ENCODE measurements at places on chromosomes 4 and X.

DNA sequence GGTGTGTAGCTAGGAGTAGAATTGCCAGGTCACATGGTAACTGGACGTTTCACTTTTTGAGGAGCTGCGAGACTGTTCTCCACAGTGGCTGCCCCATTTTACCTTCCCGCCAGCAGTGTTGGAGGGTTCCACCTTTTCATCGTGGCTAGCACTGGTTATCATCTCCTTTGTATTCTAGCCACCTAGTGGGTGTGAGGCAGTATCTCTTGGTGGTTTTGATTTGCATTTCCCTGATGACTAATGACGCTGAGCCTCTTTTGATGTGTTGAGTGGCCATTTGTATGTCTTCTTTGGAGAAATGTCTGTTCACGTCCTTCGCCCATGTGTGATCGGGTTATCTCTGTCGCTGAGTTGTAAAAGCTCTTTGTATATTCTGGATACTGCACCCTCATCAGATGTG is 10.6 kb downstream of the ABCD1 start:
- DNase-seq, result peak; percentile 43

GRCh38 chrX:123339221-123339905 is 155.3 kb downstream of the GRIA3 start:
- no peak for DNase-seq

DNA sequence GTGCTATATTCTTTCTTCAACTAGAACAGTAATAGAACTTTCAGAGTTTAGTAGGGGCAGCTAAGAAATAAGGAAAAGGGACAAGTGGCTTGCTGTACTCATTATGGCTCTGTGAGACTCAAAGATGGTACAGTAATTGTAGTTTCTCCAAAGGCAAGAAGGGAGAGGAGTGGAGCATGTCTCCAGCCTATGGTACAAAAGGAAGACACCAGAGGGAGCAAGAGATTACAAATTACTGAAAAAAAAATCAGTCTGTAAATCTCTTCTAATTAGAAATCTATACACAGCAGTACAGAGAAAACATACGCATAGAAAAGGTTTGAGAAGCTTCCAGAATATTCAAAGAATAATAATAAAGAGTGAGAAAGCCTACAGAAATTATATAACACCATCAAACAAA is 61.4 kb downstream of the KLHL4 start:
- DNase-seq, result no peak

DNA sequence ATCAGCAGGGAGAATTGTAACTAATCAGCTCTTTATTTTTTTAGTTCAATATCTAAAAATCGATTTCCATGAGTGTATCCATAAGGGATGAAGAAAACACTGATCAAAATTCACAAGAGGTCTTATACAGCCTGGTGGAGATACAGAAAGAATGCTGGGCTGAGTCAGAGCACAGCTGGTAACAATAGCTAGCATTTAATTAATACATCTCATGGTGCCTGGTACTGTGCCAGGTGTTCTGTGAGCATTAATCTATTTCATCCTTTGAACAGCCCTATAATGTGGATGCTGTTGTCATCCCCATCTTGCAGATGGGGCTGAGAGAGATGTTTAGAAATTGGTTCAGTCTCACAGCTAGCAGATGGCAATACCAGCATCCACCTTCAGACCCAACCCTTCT is 250.9 kb upstream of the RPS6KA3 start:
- no peak for DNase-seq

- no peak for DNase-seq
These were observed 98.2 kb downstream of the AFF1 start for GRCh38 chr4:87032884-87033533.

- no peak for DNase-seq
These were observed 470.2 kb downstream of the IQCM start for GRCh38 chr4:149345424-149345823.

- DNase-seq, result no peak
These were observed 1372.4 kb downstream of the C4orf33 start for GRCh38 chr4:130468340-130468739.

- DNase-seq, result no peak
These were observed 194.9 kb downstream of the HS6ST2 start for GRCh38 chrX:132763528-132763927.

DNA sequence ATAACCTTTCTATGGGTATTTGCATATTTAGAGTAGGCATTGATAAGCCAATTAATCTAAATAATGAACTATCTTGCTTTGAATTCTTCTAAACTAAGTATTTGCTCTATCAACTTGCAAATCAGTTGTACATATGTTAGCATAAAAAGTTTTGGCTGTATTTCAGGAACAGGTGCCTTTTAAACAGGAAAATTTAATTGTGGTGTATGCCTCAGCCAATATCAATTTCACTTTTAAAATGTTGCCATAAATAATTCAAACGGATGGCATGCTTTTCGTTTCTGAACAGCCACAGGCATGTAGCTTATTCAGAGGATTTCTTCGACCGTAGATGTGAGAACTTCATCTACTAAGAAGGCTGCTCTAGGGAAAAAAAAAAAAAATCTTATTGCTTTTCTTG is 99.9 kb downstream of the DCLK2 start:
- DNase-seq, result no peak

GRCh38 chr4:41043465-41043864 is 170.9 kb downstream of the APBB2 start:
- DNase-seq, result no peak

GRCh38 chrX:135087867-135088266 is 32.5 kb downstream of the ETDB start:
- DNase-seq, result no peak

DNA sequence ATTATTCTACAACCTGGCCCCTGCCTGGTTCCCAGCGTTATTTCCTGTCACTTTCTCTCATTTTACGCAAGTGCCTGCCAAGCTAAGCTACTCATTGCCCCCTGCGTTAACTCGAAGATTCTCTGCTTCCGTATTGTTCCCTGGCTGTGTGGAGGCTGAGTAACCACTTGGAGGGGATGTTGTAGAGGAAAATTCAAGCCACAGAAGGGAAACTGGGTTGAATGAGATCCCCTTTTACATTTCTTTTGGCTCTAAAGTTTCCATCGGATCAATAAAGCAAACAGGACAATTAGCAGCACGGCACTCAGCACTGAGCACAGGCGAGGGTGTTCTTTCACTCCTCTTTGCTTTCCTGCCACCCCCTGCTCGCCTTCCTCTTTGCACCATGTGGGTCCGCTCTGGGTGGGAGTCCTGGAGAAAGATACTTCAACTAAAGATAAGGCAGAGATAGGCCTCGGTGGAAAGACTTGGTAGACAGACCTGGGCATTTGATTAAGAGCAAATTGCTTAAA is 4.2 kb upstream of the TMSB4X start:
- DNase-seq, result peak; percentile 68

DNA sequence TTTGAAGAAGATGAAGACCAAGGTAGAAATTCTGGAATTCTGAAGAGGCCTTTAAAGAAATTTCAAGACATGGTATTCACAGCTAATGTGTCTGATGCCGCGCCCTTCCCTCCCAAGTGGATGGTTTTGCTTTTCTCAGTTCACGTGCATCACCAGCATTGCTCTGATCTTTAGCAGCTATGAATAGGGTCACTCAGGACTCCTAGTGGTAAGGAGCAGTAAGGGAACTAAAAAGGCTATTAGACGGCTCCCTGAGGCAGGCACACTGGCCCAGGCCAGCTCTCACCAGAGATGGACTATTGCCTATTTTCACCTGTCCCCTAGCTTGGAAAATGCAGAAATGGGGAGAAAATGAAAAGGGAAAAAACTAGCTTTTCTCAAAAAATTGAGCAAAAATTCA is 447.5 kb upstream of the RASGEF1B start:
- no peak for DNase-seq

- no peak for DNase-seq
These were observed 106.8 kb downstream of the ATG4A start for GRCh38 chrX:108198420-108198819.

DNA sequence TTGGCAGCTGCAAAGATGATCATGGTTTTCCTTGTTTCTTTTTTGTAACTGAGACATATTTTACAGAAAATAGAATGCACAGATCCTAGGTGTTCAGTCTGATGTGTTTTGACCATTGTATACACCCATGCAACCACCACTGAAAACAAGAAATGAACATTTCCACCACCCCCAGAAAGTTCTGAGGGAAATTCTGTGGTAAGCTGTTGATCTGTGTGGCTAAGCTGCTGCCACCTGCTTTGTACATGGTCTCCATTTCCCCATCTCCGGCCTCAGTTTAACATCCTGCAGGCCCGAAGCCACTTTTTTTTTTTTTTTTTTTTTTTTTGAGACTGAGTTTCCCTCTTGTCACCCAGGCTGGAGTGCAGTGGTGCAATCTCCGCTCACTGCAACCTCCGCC is 65.3 kb downstream of the NYX start:
- no peak for DNase-seq

- no peak for DNase-seq
These were observed 45.6 kb downstream of the TMEM154 start for GRCh38 chr4:152634110-152634760.

GRCh38 chrX:124325732-124326131 is 6.7 kb upstream of the TEX13D start:
- DNase-seq, result no peak

GRCh38 chr4:11427121-11427996 is 1.3 kb downstream of the HS3ST1 start:
- DNase-seq, result no peak
